Skeletal muscle cell (primary cell): ENCODE measurements at places on chromosomes 2 and 18.
A peak's percentile ranks its signal among the peaks of the same experiment; 100 is the strongest.

DNA sequence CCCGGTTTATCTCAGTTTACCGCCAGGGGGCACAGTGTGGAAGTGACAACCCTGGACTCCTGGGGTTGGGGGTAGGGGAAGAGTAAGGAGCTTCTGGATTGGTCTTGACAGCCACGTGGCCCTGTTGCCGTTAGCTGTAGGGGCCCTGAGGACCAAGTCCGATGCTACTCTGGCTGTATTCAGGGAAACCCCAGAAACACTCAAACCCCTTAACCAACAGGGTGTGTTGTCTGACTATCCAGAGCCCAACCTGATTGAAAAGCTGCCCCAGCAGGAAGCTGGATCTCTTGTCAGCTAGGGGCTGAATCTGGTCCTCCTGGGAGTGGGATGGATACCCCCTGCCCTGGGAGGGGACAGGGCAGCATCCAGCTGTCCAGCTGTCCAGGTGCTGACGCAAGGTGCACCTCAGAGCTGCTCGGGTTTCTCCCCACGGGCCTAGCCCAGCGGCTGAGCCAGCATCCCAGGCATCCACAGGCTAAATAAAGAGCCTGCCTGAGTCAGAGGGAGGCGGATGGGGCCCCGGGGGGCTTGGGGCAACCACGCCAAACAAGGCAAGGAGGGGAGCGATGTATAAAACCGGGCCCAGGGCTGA lies 3.1 kb upstream of the GMPPA start:
- DNase-seq, result peak; percentile 49

- DNase-seq, result no peak
Measured at GRCh38 chr2:61534926-61535325, 3.2 kb downstream of the XPO1 start.

DNA sequence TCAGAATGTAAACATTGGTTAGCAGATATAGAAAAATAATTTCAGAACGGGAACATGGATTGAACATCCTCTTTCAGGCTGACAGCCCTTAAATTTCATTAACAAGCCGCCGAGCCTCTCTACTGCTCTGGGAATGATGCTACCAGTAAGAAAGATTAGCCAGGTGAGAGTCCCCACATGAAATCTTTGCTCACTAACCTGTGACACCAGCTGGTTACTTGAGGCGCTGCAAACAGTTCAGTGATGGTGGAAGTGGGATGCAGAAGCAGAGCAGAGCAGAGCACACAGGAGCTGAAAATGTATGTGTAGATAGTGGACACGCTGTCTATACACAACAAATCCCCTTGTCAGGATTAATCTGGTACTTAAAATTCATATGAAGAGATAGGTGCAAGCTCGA lies 721.1 kb downstream of the DPP10 start:
- no peak for DNase-seq

DNA sequence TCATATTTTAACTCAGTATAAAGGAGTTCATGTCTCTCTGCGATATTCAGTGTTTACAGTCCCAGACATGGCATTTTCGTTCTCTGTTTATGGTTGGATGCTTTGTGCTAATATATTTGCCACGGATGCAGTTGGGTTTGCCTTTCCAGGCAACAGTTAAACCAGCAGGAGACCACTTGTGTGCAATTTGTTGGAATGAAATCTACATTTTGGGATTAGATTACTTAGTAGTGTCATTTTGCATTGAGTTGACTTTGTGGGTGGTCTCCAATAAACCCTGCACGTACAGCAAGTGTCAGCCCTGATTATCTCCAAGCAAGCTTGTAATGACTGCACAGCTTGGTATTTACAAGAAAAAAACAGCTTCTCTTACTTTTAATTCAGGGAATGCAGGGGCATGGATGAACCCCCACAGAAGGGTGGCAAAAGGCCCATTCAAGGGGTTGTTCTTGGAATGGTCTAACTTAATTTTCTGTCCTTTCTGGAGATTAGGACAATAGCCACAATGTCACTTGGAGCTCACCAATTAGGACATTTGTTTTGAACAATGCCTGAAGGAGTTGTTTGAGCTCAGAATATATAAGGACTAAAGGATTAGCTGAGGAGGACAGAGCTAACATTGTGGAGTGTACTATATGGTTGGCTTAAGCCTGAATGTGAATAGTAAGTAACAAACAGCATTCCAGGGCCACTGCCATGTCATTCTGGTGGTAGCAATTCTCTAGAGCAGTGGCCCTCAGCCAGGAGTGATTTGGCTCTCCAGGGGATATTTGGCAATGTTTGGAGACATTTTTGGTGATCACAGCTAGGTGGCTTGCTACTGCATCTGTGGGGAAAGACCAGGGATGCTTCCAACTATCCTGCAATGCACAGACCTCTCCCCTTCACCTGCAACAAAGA lies 121.5 kb downstream of the SLC4A3 start:
- no peak for DNase-seq

DNA sequence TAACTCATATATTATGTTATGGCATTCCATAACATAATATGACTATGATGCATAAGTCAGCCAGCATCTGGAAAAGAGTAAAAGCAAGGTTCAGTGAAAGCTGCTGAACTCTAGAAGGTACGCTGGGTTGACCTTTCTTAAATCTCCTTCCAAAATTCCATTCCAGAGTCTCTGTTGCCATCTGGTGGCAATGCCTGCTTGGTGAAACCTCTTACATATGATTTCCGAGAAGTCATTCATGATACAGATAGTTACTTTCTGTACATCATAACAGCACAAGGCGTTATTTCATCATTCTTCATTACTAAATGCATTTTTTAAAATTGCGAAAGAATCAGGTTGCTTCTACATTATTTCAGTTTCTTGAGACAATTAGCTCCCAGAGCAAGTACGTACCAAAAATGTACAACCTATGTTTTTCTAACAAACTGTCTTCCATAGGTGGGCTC lies 7.0 kb upstream of the EPG5 start:
- DNase-seq, result no peak

- DNase-seq, result no peak
Measured at GRCh38 chr18:49743117-49743567, 70.2 kb downstream of the ACAA2 start.

GRCh38 chr2:100174026-100174431 lies 31.6 kb upstream of the AFF3 start:
- DNase-seq, result no peak

- DNase-seq, result no peak
Measured at GRCh38 chr18:78790511-78790910, 189.1 kb upstream of the SALL3 start.

DNA sequence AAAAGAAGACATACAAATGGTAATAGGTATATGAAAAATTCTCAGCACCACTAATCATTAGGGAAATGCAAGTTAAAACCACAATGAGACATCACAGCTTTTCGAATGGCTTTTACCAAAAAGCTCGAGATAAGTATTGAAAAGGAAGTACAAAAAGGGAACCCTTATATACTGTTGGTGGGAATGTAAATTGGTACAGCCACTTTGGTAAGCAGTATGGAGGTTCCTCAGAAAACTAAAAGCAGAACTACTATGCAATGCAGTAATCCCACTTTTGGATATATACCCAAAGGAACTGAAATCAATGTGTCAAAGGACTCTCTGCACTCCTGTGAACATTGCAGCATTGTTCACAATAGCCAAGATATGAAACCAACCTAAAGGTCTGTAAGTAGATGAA lies 107.5 kb upstream of the SPATS2L start:
- DNase-seq, result no peak

DNA sequence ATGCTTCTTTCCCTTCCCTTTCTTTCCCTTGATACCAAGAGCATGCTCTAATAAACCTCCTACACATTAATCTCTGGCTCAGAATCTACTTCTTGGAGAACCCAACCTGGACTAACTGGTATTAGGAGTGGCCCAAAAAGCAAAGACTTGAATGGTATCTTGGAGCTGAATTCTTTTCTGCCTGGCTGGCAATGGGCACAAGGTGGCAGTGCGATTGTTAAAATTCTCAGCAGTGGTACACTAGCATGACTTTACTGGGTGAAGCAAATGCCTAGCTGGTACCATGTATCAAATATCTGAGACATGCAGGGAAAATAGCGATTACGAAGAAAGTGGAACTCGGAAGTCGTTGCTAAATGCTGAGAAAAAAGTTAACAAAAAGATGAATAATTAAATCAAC lies 376.1 kb downstream of the XIRP2 start:
- DNase-seq, result no peak

GRCh38 chr18:46010050-46010449 lies 42.9 kb upstream of the EPG5 start:
- no peak for DNase-seq

- peak; percentile 80 for DNase-seq
Measured at GRCh38 chr2:118061135-118061955, 26.9 kb upstream of the INSIG2 start.

- no peak for DNase-seq
Measured at GRCh38 chr2:198173242-198173641, 368.8 kb downstream of the PLCL1 start.

DNA sequence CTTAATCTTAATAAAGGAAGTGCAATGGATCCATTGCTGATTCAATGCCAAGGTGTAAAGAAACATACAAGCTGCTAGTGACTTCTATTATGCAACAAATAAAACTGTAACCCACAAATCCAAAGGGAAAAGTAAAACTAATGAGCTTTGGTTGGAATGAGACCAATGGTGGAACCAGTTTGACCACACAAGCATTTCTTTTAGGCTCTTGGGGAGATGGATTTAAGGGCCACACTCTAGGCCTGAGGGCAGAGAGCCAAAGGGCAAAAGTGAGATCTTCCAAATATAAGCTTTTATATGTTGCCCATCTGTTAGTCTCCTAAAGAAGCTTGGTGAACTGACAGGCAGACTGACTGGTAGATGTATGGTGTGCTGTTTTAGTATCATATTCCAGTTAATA lies 41.5 kb upstream of the MMADHC start:
- peak; percentile 43 for DNase-seq

- DNase-seq, result peak; percentile 92
Measured at GRCh38 chr2:12587729-12588522, 128.8 kb upstream of the TRIB2 start.

DNA sequence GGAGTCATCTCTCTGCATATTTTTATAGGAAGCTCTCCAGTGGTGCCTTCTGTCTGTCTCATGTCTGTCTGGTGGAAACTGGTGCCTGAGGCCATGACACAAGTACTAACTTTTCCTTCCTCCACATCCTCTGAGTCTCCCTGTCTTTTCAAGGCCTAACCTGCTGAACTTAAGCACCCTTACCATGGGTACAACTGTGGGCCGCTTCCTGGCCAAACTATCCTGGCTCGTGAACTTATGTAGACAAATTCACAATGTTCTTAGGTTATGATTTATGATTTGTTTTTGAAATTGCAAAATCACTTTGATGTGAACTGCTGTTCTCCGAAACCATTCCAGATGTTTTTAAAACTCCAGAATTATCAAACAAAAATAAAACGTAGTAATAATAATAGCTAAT lies 804.5 kb upstream of the POU3F3 start:
- DNase-seq, result no peak
